ENCODE measurements at places on chromosomes 6 and 20.

- no peak for DNase-seq
Observed at GRCh38 chr6:168959696-168960095, 293.9 kb downstream of the THBS2 start.

DNA sequence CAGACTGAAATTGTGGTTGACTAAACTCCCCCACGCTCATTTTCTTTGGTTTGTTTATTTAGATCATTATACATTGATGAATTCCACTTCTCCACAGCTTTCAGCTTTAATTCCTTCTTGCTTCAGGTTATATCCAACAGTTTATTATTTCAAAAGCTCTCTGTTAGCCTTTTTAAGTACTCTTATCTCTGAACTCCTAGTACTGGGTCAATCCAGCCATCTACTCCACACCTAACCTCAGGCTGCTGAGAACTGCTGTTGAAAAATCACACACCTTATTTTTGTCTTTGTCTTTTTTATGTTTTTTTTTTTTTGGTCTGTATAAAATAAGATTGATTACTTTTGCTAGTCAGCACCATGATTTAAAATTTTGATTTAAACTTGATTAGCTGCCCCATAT, 32.9 kb downstream of the FLRT3 start:
- no peak for DNase-seq

DNA sequence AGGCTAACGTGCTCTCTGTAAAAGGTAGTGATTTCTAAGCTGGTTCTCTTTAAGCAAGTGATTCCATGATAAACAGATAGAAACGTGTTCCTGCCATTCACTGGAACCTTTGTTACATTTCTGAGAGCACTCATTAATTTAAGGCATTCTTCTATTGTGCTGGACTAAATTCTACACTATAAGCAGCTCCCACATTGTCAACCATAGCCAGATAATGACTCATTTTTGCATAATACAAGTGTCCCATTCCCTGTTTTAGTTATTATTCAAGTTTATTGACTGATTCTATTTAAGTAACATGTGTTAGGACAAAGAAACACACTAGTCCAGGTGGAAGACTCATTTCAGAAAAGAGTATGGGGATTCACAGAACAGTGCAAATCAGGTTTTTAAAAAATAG, 13.5 kb upstream of the XRN2 start:
- DNase-seq = no peak

GRCh38 chr6:134035823-134036296, 16.6 kb downstream of the SLC2A12 start:
- DNase-seq = peak; percentile 91

- DNase-seq = no peak
Observed at GRCh38 chr6:53014063-53014462, 19.0 kb upstream of the GSTA4 start.

- DNase-seq = no peak
Observed at GRCh38 chr20:62368976-62369814, 2.1 kb upstream of the LAMA5 start.

DNA sequence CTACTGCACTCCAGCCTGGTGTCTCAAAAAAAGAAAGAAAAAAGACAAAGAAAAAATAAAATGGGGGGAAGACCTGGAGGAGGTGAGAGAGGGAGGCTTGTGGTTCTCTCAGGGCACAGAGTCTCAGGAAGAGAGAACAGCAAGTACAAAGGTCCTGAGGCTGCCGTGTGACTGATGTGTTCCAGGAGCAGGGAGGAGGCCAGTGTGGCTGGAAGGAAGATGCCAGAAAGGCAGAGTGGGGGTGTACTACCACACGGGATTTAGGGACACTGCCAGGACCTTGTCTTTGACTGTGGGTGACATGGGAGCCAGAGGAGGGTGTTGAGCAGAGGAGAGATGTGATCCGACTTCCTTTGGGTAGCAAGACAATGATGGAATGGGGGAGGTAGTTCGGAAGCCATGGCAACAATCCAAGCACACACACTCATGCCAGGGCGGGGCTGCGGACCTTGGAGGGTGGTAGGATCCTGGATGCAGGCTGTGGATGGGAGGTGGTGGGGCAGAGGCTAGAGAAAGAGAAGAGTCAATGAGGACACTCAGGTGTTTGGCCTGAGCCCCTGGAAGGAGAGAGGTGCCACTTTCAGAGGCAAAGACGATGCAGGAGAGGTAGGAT, 136.4 kb upstream of the PTPN1 start:
- no peak for DNase-seq

DNA sequence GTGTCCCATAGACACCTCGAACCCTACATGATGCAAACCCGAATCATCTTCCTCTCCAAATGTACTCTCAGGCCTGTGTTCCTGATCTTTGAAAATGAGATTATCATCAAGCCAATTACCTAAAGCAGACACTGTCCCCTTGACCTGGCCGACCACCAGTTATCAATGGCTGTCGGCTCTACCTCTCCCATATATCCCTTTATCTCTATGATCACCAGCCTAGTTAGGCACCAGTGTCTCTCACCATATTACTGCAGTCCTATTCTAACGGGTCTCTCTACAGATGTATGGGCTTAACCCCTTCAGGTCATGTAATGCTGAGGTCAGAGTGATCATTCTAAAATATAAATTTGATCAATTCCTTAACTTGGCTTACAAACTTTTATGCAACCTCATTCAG, 234.9 kb upstream of the MARCKS start:
- no peak for DNase-seq

DNA sequence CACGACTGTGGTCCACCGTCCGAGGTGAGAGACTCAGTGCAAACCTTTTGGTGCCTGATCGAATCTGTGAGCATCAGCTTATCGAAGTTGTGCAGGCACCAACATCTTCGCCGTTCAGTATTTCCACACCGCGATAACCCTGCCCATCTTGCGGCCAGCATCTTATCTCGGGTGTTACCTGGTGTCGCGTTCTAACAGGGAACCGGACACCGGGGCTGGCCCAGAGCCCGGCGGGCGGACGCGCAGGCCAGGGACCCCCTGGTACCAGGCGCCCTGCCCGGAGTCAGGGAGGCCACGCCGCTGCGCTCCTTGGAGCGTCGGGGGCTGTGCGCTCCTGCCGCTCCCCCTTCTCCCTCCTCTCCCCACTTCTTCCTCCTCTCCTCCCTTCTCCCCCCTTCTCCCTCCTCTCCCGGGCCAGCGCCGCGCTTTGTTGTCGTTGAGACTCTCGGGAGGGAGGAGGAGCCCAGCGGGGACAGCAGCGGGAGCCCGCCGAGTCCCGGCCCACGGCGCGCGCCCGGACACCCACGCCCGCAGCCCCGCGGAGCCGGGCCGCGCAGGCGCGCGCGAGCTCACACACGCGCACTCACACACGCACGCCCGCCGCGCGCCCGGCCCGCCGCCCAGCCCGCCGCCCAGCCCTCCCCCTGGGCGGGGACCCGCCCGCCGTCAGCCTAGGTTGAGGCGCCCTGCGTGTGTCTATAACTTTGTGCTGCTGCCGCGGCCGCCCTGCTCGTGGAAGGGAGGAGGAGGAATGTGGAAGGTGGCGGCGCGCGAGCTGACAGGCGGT, 1.4 kb upstream of the FOXO3 start:
- DNase-seq = peak; percentile 81

- peak; percentile 74 for DNase-seq
Observed at GRCh38 chr6:138588805-138589434, 89.6 kb upstream of the NHSL1 start.
